NCI-H2081 (cell line): ENCODE measurements at places on chromosomes 1 and 21.

- DNase-seq: no peak
These were observed 20.2 kb upstream of the RABGGTB start for GRCh38 chr1:75765697-75766355.

- no peak for DNase-seq
These were observed 390.2 kb downstream of the USH2A start for GRCh38 chr1:216032961-216033614.

DNA sequence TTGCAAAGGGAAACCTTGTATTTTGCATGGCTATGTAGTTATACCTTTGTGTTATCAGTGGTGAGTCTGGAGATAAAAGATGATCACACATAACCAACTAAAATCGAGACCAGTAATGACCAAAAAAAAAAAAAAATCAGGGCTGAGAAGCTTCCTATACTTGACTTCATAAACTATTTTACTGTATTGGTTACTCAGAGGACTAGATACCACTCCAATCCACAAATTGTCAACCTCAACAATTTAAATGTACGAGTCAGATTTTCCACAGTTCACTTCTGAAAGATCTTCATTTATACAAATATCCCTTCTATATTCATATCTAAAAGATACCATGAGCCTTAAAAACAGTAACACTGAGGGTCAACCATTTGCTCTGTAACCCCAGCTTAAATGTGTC, 71.7 kb downstream of the NRIP1 start:
- no peak for DNase-seq

GRCh38 chr1:31664528-31664927, 19.9 kb upstream of the PEF1 start:
- no peak for DNase-seq

DNA sequence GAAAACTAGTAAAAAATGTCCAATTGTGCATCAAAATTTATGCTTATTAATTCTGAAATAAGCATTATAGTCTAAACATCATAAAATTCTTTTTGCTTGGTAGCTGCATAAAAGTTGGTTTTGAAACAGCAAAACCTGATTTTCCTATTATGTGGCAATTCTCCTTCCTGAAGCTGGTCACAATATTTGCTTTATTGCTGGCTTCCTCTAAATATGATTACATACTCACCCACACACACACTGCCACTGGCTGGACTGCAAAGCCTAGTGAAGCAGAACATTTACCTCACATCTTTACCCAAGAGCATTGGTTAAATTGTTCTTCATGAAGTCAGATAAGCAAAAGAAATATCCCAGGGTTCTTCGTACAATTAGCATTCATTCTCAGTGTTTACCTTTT, 103.0 kb downstream of the NR5A2 start:
- DNase-seq: no peak

GRCh38 chr1:52455686-52456085, 51.3 kb downstream of the PRPF38A start:
- no peak for DNase-seq

DNA sequence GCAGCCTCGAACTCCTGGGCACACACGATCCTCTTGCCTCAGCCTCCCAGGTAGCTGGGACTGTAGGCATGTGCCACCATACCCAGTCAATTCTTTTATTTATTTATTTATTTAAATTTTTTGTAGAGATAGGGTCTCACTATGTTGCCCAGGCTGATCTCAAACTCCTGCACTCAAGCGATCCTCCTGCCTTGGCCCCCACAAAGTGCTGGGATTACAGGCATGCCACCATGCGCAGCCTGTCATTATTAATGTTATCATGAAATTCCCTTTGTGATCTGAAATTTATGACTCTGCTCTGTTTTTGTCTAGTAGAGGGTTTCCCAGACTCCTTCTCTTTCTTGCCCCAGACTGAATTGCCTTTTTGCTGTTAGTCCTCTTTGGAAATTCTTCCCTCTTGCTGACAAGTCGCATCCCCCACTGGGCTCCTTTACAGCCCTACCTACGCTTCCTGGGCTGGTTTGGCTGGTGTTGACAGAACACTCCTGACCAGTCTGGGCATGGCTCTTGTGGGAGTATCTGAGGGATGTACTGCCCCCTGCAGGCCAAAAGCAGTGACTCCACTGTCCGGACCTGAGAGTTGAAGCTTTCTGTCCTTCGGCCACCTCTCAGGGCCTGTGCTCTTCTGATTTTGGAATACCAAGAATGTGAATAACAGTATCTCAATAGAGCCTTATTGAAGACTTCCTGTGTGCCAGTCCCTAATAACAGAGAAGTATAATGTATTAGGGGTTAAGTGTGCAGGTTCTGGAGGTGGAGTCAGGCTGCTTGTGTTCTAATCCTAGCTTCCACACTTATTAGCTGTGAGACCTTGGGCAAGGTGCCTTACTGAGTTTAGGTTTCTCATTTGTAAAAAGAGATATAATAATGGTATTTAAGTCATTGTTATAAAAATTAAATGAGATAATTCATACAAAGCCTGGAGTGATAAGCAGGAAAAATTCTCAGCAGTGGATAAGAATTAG, 28.2 kb downstream of the TCEANC2 start:
- peak; percentile 52 for DNase-seq

DNA sequence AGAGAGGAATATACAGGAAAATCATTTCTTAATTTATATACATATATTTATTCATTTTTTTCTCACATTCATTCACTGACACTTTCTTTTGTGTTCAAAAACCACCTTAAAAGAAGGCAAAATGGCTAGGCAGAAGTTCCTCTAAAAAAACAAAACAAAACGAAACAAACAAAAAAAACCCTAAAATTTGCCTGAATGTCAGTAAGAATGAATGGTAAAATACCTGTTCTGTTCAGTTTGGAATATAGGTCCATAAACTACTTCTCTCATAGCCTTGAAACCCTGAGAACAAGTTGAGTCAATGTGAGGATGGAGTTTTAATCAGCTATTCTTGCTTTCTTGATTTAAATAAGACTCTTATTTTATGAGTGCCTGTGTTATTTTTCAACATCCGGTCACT, 14.7 kb upstream of the ALG6 start:
- DNase-seq: no peak

DNA sequence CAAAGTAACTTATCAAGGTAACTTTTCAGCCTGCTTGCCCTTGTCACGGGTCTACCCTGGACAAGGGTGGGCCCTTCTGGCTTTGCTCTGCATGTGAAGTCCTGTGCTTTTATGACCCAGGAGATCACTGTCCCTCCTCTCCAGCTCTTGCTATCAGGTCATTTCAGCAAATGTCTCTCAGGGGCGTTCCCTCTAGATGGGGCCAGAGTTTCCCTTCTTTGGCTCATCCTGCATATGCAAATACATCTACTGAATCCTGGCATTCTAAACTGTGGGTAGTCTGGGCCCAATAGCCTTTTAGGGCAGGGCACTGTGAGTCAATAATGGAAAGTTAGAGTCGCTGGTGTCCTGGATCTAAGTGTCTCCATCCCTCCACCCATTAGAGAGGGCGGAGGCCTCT, 366.9 kb upstream of the USP24 start:
- DNase-seq: no peak

GRCh38 chr1:77018761-77019160, 151.5 kb downstream of the ST6GALNAC5 start:
- DNase-seq: no peak

GRCh38 chr1:92902406-92902744, 58.9 kb downstream of the DIPK1A start:
- no peak for DNase-seq

- peak; percentile 49 for DNase-seq
These were observed 126.8 kb upstream of the ZNF644 start for GRCh38 chr1:91148641-91149069.

DNA sequence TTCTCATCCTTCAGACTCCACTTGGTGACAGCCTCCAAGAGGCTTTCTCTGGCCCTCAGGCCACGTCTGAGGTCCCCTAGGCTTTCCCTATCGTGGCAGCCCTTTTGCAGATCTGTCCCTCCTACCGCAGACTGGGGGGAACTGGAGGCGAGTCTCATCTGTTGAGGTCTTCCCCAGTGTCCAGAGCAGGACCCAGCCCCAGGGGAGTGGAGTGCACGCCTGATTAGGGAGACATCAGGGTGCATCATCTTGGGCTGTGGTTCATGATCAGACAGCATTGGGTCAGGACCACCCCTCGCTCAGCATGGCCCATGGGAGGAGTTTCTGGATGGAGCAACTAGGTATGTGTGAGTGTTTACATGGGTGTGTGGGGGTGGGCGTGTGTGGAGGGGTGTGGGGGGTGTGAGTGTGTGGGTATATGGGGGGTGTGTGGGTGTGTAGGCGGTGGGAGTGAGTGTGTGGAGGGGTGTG, 8.5 kb upstream of the MATN1 start:
- no peak for DNase-seq

DNA sequence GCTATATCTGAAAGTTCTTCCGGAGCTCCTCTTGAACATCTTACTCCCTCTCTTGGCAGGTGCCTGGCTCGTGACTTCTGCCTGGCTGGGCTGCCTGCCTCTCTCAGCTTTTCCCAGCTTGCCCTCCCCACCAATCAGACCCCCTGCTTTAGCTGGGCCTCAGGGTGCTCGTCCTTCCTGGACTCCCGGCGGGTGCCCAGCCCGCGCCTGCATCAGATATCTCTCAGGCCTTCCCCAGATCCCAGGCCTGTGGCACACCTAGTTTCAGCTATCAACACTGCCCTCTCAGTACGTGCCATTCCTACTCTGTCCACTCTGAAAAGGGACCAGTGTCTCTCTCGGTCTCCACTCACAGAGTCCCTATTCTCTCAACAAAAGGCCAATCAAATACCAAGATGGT, 96.5 kb upstream of the CLDN14 start:
- no peak for DNase-seq

DNA sequence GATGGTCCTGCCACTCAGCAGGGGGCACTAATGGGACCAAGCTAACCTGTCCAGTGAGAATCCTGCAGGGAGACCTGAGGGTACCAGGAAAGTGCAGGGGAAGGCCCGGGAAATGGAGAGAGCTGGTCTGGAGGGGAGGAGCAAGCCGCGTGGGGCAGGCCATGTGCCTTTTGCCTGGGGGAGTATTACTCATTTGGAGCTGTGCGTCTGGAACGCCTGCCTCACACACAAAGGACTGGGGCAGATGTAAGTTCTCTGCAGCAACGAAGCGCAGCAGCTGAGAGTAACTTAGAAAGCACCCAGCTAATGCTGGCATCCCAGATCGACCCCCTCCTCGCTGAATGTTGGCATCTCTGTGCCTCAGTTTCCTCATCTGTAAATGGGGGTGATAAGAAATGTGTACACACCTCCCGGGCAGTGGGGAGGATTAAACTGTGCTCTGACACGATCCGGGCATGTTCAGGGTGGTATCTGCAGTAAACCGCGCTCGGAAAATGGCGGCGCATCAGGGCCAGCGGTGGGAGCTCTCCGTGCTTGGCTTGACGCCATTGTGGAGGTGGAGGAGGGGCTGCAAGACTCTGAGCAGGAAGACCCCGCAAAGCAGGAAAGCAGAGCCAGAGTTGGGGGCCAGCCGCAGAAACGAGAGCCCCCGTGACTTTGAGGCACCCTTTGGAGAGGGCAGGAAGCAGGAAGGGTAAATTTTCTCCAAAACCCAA, 212.5 kb downstream of the NPHP4 start:
- DNase-seq: no peak

- no peak for DNase-seq
These were observed 23.9 kb downstream of the GNAT2 start for GRCh38 chr1:109595531-109595930.

GRCh38 chr1:51901151-51901550, 22.6 kb upstream of the NRDC start:
- DNase-seq: no peak

DNA sequence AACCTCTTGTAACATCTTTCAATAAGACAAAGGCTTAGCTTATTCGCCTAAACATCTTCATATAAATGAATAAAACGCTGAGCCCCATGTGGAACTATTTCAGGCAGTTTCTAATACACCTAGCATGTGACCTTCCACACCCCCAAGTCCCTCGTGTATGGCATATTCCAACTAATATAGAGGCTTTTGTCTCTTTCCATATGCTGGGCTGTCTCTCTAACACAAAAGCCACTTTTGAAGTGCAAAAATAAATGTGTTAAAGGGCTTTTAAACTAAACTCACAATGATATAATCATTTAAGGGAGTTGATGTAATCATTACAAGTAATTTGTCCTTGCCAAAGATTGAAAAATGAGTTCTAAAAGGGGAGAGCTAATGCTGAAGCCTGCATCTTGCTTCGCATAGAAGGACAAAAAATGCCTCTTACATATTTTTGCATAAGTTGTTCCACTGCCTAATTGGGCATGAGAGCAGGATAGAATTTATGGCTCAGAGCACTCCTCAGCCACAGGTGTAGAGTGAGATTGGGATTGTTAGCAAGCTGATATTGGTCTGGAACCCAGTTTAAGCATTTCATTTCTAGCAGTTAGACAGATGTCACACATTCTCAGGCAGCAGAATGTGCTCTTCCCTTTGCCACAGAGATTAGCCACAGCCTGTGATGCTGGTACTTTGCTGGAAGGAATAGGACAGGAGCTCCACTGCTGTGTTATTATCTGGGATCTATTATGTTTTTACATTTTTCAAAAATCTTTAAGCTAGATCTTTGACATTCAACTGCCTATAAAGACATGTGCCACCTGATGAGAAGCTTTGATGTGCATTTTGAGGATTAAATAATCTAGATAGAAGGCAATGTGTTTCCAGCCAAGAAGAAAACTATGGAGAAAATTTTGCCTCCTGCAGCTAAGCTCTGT, 1044.4 kb downstream of the ADGRL2 start:
- no peak for DNase-seq

DNA sequence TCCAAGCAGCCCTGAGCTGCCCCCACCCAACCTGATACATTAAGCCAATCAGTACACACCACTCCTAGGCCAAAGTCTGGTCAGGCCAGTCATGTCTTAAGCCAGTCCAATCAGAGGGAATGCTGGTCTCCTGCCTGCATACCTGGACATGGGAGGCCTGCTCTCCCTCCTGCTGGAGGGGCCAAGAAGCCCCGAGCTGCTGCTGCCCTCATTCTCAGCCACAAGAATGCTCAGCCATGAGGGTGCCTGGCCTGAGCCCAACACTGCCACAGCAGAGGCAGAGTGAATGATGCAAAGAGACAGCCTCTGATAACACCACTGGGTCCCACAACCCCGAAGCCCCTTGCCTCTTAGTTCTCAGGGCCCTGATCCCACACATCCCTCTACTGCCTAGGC, 23.0 kb downstream of the CHD5 start:
- DNase-seq: no peak

DNA sequence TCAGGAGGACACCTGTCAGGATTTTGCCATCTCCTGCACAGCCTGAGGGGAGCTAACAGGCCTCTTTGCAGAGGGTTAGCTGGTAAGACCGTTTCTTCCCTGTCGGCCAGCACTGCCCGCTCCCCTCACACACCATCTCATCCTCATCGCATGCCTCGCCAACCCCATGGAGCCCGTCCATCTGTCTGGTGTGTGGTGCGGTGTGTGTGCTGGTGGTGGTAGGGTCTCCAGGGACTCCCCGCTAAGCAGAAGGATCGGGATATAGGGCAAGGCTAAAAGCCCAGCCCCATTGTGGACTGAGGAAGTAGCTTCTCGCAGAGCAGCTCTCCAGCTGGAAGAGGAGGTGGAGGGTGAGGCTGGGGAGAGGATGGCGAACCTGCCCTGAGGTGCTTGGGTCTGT, 6.8 kb upstream of the SFN start:
- no peak for DNase-seq
